Foreskin melanocyte (primary cell): ENCODE measurements at places on chromosomes 13 and 19.
A peak's percentile ranks its signal among the peaks of the same experiment; 100 is the strongest.

DNA sequence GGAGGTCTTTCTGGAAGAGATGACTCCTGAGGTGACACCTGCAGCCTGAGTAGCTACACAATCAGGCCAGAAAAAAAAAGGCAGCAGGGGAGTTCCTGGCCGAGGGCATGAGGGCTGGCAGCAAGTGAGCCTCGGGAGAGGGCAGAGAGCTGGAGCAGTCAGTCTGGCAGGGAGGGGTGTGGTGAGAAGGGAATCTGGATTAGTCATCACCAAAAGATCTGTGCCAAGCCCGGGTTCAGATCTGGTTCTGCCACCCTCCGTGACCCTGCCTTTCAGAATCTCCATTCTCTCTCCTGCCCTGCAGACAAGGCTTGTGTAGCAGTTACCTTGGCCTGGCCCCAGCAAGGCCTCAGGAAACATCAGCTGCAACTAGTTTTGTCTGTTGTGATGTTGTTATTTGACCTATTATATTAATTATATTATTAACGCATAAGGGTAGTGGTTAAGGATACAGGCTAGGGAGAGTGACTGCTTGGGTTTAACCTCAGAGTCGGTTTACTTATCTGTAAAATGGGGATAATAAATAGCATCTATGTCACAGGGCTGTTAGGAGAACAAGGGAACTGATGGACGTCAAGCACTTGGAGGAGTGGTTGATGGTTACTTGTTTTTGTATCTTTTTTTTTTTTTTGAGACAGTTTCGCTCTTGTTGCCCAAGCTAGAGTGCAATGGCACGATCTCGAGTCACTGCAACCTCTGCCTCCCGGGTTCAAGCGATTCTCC, 2.7 kb upstream of the CAPNS1 start:
- DNase-seq: peak; percentile 59

DNA sequence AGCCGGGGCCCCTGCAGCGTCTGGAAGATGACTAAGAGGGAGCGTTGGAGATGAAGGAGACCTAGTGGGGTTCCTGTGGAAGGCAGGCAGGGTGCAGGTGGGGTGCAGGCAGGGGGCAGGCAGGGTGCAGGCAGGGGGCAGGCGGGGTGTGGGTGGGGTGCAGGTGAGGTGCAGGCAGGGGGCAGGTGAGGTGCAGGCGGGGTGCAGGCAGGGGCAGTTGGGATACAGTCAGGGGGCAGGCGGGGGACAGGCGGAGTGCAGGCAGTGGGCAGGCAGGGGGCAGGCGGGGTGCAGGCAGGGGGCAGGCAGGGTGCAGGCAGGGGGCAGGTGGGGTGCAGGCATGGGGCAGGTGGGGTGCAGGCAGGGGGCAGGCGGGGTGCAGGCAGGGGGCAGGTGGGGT, 142.8 kb downstream of the SOX1 start:
- no peak for DNase-seq

DNA sequence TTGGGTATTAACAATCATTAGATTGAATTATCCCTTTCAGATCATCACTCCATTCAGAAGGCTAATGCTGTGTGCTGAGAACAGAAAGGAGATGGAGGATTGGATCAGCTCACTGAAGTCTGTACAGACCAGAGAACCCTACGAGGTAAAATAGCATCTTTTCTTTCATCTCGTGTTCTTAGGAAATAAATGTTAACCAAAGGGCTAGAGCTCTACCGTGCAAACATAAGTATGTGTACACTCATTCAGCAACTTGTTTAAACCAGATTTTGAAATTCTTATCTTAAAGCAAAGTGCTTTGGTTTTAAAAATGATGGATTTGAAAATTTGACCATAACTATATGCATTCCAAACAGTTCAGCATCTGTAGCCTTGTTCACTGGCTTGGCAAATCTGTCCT, 106.8 kb downstream of the DGKH start:
- no peak for DNase-seq

GRCh38 chr13:101049166-101049850, 367.0 kb downstream of the NALCN start:
- DNase-seq: no peak

DNA sequence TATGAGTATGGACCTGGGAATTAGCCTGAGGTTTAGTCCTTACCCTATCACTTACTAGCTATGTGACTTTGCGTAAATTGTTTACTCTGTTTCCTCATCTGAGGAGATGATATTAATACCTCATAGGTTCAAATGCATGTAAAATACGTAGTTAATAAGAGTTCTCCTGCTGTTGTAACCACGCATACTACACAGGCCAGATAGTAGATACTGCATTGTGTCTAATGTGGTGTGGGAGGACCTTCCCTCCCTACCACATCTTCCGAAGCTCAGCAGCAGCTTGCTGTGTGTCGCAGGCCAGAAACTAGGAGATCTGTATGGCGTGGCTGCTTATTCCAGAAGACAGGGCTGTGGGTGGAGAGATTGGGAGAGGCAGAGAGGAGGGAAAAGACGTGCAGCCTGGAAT, 23.0 kb downstream of the GTF2F2 start:
- DNase-seq: no peak

GRCh38 chr19:16795731-16796130, 33.5 kb upstream of the SIN3B start:
- no peak for DNase-seq

DNA sequence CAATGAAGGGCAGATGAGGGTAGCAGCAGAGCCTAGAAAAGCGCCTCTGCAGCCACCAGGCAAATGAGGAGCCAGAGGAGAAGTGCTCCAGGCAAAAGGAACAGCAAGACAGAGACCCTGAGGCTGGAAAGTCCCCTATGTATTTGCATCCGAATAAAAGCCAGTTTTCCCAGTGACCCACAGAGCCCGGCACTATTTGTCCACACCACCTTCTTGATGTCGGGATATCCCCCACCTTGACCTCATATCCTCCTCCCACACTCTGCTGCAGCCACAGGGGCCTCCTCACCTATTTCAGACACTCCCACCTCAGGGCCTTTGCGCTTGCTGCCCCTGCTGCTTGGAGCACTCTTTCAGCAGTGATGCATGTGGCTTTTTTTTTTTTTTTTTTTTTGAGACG, 6.6 kb downstream of the ATG4D start:
- no peak for DNase-seq

DNA sequence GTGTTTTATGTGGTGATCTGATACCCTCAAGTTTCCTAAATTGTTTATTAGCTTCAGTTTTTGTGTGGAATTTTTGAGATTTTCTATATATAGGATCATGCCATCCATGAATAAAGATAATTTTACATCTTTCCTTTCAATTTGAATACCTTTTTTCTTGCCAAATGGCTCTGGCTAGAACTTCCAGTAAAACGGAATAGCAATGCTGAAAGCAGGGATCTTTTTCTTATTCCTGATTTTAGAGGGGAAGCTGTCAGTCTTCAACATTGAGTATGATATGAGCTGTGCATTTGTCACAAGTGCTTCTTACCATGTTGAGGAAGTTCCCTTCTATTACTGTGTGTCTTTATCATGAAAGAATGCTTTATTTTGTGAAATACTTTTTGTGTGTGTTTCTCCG, 618.8 kb downstream of the FGF9 start:
- DNase-seq: no peak

DNA sequence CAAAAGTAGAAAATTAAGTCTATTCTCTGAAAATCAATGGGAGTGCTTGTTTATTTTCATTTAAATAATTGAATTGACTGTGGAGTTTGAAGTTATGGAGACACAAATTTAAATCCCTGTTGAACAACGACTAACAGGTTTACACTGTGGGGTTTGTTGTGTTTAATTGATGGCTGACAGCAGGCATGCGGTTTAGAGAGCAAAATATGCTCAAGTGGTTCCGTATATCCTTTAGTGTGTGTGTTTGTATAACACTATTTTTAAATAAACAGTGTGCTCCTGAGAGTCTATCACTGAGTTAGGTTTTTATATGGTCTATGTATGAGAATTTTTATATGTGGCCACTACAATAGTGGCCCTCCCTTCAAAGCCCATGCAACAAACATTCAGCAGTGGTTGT, 332.0 kb downstream of the GPC6 start:
- no peak for DNase-seq
